ENCODE measurements at places on chromosomes 1 and 21.
A peak's percentile ranks its signal among the peaks of the same experiment; 100 is the strongest.

GRCh38 chr21:41839387-41840000, 39.6 kb downstream of the PRDM15 start:
- DNase-seq = no peak

GRCh38 chr1:3327389-3327702, 127.1 kb upstream of the ARHGEF16 start:
- no peak for DNase-seq

DNA sequence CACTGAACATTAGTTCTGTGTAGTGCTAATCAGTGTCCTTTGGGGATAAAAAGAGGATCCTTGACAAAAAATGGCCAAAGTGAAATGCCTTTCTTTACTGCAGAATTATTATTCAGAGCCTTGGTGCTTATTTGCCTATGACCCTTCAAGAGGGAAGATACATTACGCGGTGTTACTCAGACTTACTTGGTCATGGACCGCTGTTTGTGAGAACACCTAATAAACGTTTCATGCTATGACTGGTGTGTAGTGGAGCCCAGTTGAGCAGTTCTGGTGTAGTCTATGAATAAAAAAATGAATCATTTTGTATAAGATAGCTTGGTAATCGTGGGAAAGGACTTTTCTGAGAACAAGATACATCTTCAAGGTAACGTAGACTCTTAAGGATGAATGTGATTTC, 8.3 kb downstream of the NFYC start:
- DNase-seq = no peak

GRCh38 chr1:160108888-160109662, 6.5 kb upstream of the ATP1A2 start:
- peak; percentile 57 for DNase-seq

DNA sequence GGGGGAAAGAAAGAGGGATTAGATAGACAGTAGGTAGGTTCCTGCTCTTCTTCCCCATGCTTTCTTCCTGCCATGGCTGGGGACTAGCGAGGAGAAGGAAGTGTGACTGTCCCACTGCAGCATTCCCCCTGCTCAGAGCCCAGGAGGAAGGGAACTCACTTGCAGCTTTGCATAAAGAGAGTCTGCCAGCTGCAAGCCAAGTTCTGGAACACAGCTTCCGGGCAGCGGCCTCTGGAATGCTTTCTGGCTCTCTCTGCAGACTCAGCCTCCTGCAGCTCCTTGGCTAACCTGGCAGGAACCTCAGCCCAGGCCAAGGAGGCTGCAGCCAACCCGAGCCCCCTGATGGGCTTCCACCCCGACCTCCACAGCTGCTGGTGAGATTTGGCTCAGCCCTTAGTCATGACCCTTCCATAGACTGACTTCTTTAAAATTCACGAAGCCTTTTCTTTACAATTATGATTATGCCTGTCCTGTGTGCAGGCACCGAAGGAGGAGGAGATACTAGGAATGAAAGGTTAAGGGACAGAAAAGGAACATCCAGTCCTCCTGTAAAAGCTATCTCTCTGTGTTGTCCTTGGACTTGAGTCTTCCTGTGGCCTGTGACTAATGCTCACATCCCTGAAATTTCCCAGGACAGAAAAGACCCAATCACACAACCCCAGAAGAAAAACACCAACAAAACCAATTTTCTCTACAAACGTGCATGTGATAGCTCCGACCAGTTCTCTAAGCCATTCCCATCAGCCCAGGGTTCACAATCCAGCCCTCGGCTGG, 108.2 kb upstream of the OLIG2 start:
- DNase-seq = no peak

Measured in neural crest cell (in vitro differentiated cells).